ENCODE measurements at places on chromosomes 3 and 15.

GRCh38 chr3:48951764-48952163 lies 33.1 kb downstream of the ARIH2 start:
- DNase-seq: no peak

- DNase-seq: no peak
Observed at GRCh38 chr3:117754058-117754457, 1044.5 kb downstream of the TUSC7 start.

GRCh38 chr3:128563439-128563838 lies 70.4 kb upstream of the GATA2 start:
- no peak for DNase-seq

DNA sequence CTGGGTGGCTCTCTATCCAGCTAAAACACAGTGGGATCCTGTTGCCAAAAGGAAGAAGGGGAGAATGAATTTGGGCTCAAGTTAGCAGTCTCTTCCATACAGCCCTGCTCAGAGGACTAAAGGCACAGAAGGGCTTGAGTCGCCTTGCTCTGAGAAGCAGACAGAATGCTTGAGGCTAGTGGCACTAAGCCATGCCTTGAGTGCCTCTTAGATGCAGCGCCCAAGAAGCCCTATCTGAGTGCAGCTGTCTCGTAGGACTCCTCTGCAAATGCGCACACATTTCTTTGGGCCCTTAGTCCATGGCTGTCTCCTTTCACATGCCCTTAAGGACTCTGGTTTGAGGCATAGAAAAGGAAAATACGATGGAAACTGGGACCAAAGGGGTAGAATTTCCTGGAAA lies 211.3 kb upstream of the CHRM5 start:
- DNase-seq: no peak

- DNase-seq: no peak
Observed at GRCh38 chr3:128782282-128783146, 56.5 kb downstream of the RAB7A start.

- no peak for DNase-seq
Observed at GRCh38 chr15:74865316-74865715, 7.8 kb downstream of the SCAMP2 start.

GRCh38 chr15:59329091-59329490 lies 43.6 kb downstream of the MYO1E start:
- no peak for DNase-seq

- DNase-seq: no peak
Observed at GRCh38 chr3:163261618-163262017, 1765.0 kb downstream of the OTOL1 start.

DNA sequence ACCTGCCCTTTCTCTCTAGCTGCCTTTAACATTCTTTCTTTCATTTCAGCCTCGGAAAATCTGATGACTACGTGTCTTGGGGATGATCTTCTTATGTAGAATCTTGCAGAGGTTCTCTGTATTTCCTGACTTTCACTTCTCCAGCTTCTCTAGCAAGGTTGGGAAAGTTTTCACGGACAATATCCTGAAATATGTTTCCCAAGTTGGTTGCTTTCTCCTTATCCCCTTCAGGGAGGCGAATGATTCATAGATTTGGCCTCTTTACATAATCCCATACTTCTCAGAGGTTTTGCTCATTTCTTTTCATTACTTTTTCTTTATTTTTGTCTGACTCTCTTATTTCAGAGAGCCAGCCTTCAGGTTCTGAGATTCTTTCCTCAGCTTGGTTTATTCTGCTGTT lies 62.1 kb upstream of the CCDC54 start:
- no peak for DNase-seq

DNA sequence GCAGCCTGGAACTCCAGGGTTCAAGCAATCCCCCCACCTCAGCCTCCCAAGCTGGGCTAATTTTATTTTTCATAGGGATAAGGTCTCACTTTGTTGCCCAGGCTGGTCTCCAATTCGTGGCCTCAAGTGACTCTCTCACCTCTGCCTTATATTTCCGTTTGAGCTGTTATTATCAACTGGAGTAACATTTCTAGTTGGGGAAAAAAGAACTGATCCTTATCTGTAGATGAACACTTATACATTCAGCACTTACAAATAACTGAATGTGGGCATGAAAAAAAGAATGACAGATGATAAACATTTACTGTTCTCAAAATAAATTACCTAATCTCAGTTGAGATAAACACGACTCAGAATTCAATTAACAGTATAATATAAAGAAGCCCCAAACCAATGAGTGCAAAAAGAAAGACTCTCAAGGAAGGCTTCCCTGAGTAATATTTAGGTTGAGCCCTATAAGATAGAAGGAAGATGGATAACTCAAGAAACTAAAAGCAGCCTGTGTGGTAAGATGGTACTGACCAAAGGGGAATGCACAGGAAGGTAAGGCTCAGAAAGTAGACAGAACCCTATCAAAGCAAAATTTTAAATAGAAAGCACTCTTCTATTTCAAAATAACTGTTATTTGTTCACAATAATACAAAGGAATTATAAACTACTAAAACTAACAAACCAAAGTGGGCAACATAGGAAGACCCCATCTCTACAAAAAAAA lies 11.8 kb downstream of the UBE3A start:
- DNase-seq: no peak

GRCh38 chr3:76021376-76021775 lies 236.0 kb upstream of the ZNF717 start:
- DNase-seq: no peak

- DNase-seq: no peak
Observed at GRCh38 chr15:92040350-92040749, 186.8 kb downstream of the SLCO3A1 start.

- DNase-seq: no peak
Observed at GRCh38 chr3:8607234-8608040, 37.2 kb downstream of the SSUH2 start.

DNA sequence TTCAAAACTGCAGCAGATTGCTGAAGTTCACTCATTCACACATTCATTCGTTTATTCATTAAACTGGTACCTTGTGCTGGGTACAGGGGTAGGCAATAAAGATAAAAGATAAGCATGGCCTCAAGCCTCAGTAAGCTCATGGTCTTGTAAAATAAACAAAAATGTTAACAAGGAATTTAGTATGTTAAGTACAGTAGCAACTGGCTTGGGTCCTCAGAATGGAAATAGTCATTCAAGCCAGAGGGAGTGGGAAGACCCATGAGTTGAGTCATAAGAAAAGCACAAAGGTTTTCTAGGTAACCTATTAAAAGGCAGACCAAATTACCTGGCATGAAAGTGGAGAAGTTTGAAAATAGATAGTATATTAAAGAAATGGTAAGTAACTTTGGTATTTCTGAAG lies 163.3 kb downstream of the CDIN1 start:
- no peak for DNase-seq

GRCh38 chr3:113212150-113212843 lies 940 bp downstream of the BOC start:
- DNase-seq: peak; percentile 53

DNA sequence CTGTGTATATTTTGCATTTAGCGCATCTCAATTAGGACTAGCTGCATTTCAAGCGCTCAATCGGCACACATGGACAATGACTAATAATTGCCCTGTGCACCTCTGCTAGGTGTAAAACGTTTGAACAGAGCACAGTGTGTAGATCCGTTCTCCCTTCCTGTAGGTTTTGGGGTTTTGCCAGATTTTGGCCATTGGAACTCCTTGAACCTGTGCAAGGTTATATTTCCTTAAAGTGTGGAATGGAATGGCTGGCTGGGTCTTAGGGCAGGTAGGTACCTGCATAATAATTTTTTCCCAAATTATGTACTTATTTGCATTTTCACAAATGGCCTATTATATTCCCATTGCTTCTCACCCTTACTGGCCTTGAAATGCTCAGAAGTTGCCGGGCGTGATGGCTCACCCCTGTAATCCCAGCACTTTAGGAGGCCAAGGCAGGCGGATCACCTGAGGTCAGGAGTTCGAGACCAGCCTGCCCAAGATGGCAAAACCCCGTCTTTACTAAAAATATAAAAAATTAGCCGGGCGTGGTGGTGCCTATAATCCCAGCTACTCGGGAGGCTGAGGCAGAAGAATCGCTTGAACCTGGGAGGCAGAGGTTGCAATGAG lies 777 bp downstream of the RNU5B-1 start:
- no peak for DNase-seq

- DNase-seq: no peak
Observed at GRCh38 chr15:90004671-90005070, 3.5 kb downstream of the ZNF710 start.

GRCh38 chr3:48656061-48656840 lies 6.4 kb downstream of the CELSR3 start:
- DNase-seq: peak; percentile 94

DNA sequence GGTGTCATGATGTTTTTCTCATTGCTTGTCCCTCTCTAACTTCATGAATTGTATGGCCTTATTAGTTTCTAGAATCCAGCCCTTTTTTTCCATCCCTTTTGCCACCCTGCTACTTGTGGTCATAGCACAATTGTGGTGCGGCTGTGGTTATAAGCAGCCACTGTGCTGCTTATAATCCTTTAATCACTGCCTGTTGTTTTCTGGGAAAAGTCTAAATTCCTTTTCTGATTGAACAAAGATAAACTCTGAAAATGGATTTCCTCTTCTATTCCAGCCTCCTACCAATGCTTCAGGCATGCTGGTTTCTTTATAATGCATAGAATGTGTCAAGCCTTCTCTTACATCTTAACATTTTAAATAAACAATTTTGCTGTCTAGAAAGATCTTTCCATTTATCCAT lies 319.5 kb downstream of the C3orf38 start:
- DNase-seq: no peak

GRCh38 chr15:81740416-81740815 lies 305.4 kb downstream of the MEX3B start:
- DNase-seq: no peak

GRCh38 chr3:114896978-114897377 lies 250.1 kb downstream of the ZBTB20 start:
- DNase-seq: no peak

- no peak for DNase-seq
Observed at GRCh38 chr3:16898595-16899395, 14.0 kb downstream of the PLCL2 start.

DNA sequence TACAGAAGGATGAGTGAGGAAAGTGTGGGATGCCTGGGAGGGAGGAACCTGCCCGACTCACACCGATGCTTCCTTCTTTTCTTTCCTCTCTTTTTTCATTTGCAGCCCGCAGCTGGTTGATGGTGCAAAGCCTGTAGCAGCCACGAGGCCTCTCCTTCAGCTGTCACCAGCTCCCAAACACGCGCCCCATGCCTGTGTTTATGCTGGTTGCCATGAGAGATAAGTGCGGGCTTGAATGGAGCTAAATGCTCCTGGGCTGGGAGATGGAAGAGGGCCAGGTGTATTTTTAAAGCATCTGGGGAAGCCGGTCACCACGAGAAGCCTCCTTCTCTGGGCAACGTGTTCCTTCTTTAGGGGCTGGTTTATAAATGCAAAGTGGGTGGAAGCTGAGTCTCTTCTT lies 9.3 kb downstream of the COLQ start:
- DNase-seq: no peak

GRCh38 chr15:51776952-51777569 lies 25.7 kb downstream of the TMOD2 start:
- DNase-seq: peak; percentile 71

DNA sequence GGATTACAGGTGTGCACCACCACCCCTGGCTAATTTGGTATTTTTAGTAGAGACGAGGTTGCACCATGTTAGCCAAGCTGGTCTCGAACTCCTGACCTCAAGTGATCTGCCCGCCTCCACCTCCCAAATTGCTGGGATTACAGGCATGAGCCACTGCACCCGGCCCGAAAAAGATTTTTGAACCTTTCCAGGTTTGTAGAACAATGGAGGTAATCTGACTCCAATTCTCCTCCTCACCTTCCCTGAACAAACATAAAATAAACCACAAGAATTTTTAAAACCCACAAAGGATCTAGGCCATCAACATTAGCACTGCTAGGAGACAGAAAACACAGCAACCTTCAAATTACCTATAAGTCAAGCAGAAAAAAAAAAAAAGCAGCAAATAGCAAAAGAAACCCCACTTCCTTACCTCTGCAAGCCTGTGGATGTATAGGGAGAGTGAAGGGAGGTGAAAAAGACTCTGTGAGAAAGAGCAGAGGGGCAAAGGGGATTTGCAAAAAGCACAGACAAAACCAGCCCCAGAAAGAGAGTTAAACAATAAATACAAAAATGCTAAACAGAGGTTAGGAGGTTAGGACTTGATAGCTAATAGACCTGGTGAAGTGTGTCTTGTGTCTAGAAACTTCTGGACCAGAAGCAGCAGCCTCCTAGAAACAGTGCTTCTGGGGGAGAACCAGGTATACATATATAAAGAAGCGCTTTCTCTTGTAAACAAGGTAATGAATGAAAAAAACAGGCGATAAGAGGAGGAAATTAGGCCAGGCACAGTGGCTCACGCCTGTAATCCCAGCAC lies 32.1 kb downstream of the TFDP2 start:
- no peak for DNase-seq

DNA sequence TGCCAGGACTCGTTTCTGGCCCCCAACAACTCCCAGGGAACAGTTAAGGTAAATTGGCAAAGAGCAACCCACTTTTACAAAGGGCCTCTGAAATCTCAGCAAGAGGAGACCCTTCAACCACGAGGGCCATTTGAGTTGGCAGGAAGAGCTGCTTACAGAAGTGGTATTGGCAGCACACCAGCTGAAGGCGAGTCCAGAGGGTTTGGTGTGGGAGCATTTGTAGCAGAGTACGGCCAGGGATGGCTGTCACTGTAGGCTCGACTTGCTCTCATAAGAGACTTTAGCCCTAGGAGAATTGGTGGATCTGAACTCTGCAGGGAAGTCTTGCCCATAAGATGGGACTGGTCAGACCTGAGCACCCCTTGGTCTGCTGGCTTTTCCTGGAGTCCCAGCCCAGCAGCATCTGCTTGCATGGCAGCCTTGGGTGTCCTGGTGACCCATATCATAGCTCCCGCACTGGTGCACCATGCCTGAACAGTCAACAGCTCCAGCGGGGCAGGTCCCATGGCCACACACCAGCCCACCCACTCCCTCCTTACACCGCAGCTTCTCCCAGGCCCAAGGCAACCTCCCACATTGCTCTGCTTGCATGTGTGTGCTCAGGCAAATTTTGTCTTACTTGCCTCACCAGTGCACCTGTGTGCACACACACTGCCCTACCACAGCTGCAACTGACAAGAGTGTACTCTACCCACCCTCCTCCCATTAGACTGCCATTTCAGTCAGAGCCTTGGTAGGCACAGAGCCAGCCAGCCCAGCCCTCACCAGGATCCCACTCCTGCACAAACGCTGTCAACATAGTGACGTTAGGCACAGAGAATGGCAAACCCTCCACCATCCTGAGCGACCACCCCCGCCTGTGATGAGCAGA lies 861.6 kb upstream of the DPPA4 start:
- DNase-seq: no peak

- DNase-seq: no peak
Observed at GRCh38 chr3:110343376-110343775, 728.2 kb upstream of the NECTIN3 start.

- no peak for DNase-seq
Observed at GRCh38 chr15:89096664-89097063, 8.4 kb downstream of the ABHD2 start.

DNA sequence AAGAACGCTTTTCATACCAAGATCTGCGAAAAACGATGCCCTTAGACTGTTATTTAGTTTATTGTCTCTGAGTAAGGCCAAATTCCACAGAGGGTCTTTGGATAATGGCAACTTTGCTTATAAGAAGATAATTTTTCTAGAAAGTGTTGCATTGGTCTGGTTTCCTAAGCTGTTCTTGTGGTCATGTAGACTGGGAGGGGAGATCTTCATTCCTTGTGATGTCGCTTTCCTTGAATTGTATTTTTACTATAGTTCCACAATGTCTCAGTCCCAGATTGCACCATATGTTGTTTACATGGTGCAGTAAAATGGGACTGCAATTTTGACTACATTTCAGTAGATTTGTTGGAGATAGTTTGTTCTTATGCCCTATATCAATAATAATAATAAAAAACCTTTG lies 28.8 kb upstream of the ST3GAL6 start:
- no peak for DNase-seq

Measured in GM20000 (cell line).